Naive thymus-derived CD8-positive, alpha-beta T cell (primary cell): ENCODE measurements at places on chromosomes 12 and 14.
A peak's percentile ranks its signal among the peaks of the same experiment; 100 is the strongest.

GRCh38 chr12:26401874-26402273 lies 206.5 kb downstream of the SSPN start:
- no peak overlapping the region for H3K27ac ChIP-seq
- no peak overlapping the region for H3K4me3 ChIP-seq
- H3K36me3 ChIP-seq = peaks cover 8% of the 10 kb centered on the region
- H3K4me1 ChIP-seq = no peaks in the 10 kb centered on the region
- no peaks in the 10 kb centered on the region for H3K27me3 ChIP-seq

DNA sequence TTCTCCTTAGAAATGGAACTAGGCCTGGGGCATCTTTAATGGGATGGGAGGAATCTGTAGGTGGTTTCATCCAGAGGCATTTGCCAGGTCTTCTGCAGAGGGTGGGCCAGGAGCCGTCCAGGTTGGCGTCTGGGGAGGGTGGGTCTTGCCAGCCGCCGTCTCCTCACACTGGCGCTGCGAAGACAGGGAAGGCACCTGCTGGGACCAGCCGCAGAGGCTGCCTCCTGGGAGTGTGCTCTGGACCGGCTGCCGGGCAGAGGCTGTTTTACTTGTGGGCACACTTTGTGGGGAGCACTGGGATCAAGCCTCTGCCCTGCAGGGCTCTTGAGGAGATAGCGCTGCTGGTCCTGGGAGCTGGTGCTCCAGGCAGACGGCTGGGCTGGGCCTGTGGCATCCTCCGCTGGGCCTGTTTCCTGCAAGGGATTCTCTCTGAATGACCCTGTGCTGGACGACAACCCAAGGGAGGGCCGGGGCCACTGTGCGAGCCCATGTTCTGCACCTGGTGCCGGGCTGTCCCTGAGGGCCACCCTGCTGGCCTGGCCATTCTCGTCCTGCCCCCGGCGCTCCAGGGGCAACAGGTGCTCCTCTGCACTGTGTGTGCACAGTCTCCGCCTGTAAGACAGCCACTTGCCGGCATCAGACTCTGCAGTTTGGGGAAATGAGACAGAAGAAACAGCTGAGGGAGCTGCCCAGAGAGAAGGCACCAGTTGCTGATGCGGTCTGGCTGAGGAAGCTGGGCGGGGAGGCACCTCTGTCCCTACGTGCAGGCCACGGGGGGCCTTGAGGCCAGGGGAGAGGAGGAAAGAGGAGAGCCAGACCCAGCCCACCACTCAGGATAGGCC lies 10.0 kb upstream of the TEX22 start:
- H3K4me3 ChIP-seq = no peak overlapping the region
- H3K4me1 ChIP-seq = peaks cover 3% of the 10 kb centered on the region
- no peaks in the 10 kb centered on the region for H3K27me3 ChIP-seq
- no peaks in the 10 kb centered on the region for H3K36me3 ChIP-seq

- H3K27ac ChIP-seq = no peak overlapping the region
- H3K4me1 ChIP-seq = peaks cover 5% of the 10 kb centered on the region
- H3K36me3 ChIP-seq = peaks cover 66% of the 10 kb centered on the region
- H3K4me3 ChIP-seq = no peak overlapping the region
- no peak for DNase-seq
- peaks cover 2% of the 10 kb centered on the region for H3K27me3 ChIP-seq
Measured at GRCh38 chr14:88765130-88765529, 27.6 kb downstream of the EML5 start.

DNA sequence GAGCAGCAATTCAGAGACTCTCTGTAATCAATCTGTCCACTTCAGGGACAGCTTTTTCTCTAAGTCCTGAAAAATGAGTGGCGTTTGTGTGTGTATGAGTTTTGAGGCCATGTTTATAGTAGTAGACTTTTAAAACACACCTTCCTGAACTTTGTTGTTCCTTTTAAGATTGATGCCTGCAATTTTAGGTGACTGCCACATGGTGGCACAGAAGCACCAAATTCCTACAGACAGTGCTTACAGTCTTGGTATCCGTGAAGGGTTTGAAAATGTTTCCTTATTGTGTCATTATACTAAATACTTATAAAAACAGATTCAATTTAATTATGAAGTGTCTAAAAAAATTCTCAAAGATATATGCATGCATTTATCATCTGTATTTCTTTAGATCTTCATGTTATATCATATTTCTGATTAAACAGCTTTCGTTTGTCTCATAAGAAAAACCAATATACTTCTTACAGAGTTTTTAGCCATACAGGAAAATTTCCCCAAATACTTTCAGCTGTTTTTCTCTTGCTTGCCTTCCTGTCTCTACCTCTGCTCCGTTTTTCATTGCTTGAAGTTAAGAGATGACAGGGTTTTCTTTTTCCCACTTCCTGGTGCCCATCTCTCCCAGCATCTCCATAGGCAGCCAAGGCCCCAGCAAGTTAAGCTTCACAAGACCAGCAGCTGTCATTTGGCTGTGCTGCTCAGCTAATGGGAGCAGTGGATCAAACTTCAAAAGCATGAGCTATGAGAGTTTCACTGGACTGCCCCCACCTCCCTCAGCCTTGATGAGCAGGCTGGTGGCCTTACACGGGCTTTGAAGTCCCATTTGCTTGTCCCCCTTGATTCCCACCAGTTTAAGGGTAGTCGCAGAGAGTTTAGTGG lies 259.6 kb downstream of the AKAP6 start:
- peaks cover 2% of the 10 kb centered on the region for H3K36me3 ChIP-seq
- no peaks in the 10 kb centered on the region for H3K4me1 ChIP-seq
- no peak for DNase-seq
- H3K4me3 ChIP-seq = no peak overlapping the region
- H3K27ac ChIP-seq = no peak overlapping the region
- H3K27me3 ChIP-seq = peaks cover 5% of the 10 kb centered on the region

GRCh38 chr14:33375786-33376185 lies 437.1 kb downstream of the NPAS3 start:
- H3K27me3 ChIP-seq = no peaks in the 10 kb centered on the region
- DNase-seq = no peak
- H3K4me1 ChIP-seq = no peaks in the 10 kb centered on the region
- H3K27ac ChIP-seq = no peak overlapping the region
- no peak overlapping the region for H3K4me3 ChIP-seq

DNA sequence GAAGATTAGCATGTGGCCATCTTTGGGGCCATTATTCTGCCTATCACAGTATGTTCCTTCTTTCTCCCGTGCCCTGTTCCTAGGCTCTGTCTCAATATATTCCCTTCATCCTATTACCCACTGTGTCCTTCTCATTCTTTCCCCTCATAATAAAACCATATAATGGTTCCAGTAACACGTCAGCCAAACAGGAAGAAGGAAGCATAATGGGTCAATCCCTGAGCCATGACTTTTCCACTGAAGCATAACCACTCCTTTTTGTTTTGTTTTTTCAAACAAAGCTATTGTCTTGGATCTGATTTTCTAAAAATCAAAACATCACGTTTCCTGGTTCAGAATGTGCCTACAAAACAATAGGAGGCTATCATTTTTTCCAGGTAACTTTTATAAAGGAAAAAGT lies 21.3 kb upstream of the RHOJ start:
- H3K4me3 ChIP-seq = no peak overlapping the region
- H3K4me1 ChIP-seq = no peaks in the 10 kb centered on the region
- no peaks in the 10 kb centered on the region for H3K36me3 ChIP-seq
- no peak overlapping the region for H3K27ac ChIP-seq
- no peak for DNase-seq

GRCh38 chr12:50024805-50025186 lies 498 bp downstream of the RACGAP1 start:
- H3K4me1 ChIP-seq = peaks cover 21% of the 10 kb centered on the region
- H3K4me3 ChIP-seq = peak overlapping the region; percentile 98

GRCh38 chr14:59028476-59029202 lies 159.8 kb upstream of the DAAM1 start:
- H3K4me1 ChIP-seq = peaks cover 5% of the 10 kb centered on the region
- DNase-seq = no peak
- H3K27me3 ChIP-seq = peaks cover 8% of the 10 kb centered on the region
- H3K4me3 ChIP-seq = no peak overlapping the region
- H3K36me3 ChIP-seq = no peaks in the 10 kb centered on the region

DNA sequence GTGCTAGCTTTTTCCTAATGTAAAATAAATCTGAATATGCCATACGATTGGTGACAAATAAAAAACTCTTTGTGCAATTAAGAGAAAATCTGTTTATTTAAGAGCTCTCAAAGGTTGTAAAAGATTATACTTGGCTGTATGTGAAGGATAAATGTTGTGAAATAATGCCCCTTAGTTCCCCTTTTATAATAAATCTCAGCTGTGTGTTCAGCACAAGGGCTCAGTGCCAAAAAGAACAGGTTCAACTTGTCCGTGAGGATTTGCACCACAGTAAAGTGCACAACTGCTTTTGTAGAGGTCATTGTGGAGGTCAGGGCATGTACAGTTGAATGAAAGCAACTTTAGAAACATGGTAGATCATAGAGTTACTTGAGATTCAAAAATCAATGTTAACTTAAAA lies 118.6 kb downstream of the TRMT5 start:
- H3K36me3 ChIP-seq = peaks cover 12% of the 10 kb centered on the region
- H3K4me1 ChIP-seq = no peaks in the 10 kb centered on the region
- no peak overlapping the region for H3K27ac ChIP-seq
- H3K4me3 ChIP-seq = no peak overlapping the region
- DNase-seq = no peak

- H3K4me3 ChIP-seq = no peak overlapping the region
- H3K27ac ChIP-seq = no peak overlapping the region
- H3K4me1 ChIP-seq = no peaks in the 10 kb centered on the region
- peaks cover 4% of the 10 kb centered on the region for H3K27me3 ChIP-seq
- DNase-seq = no peak
- H3K36me3 ChIP-seq = no peaks in the 10 kb centered on the region
Measured at GRCh38 chr12:15662983-15663659, 126.1 kb downstream of the EPS8 start.

DNA sequence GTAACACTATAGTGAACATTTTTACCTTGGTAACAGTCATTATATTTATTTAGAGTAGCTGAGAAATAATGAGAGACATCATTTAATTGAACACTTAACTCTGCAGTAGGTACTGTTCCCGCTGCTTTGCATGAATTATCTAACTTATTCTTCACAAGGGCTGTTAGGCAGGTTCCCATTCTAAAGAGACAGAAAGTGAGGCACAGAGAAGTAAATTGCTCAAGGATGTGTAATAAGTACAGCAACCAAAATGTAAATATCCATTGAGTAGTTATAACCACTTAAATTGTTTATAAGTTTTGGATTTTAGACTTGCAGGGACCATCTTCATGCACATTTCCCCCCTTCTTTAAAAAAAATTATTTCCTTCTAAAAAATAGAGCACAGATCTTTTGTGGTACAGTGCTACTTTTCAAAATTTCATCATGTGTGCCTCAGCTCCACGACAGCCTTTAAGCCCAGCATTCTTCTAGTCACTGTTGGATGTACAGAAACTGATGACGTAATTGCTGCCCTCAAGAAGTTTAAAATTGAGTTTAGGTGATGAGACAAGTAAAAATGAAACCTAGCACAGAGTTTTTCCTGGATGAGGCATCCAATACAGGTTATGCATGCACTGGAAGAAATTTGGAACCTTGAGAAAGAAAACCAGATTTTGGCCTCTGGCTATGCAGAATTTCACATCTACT lies 6.0 kb upstream of the MANSC4 start:
- H3K27me3 ChIP-seq = no peaks in the 10 kb centered on the region
- peaks cover 22% of the 10 kb centered on the region for H3K4me1 ChIP-seq
- no peak overlapping the region for H3K4me3 ChIP-seq
- H3K36me3 ChIP-seq = no peaks in the 10 kb centered on the region
- DNase-seq = no peak
- no peak overlapping the region for H3K27ac ChIP-seq

DNA sequence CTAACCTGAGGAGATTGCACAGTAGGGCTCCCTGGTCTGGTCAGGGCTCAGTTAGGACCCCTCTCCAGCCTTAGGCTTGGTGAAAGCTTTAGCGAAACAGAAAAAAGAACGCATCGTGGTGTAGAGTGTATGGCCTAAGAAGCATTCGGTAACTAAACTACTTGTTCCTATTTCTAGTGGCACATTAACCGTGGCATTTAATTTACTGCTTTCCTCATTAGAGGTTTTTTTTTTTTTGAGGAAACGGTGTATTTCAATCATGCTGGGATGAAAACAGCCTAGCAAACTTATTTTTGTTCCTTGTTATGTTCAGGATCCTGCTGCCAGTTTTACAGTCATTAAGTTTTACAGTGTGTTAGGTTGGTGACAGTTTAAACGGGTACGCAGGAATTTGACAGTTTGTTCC lies 518 bp upstream of the OSBPL8 start:
- H3K27ac ChIP-seq = peak overlapping the region; percentile 95
- DNase-seq = no peak
- no peaks in the 10 kb centered on the region for H3K36me3 ChIP-seq
- peaks cover 27% of the 10 kb centered on the region for H3K4me1 ChIP-seq

GRCh38 chr12:120012067-120012621 lies 23.1 kb downstream of the BICDL1 start:
- H3K4me3 ChIP-seq = peak overlapping the region; percentile 50
- no peaks in the 10 kb centered on the region for H3K36me3 ChIP-seq
- H3K27ac ChIP-seq = peak overlapping the region; percentile 93
- no peaks in the 10 kb centered on the region for H3K27me3 ChIP-seq
- peak; percentile 89 for DNase-seq

GRCh38 chr12:79151956-79152355 lies 287.4 kb downstream of the SYT1 start:
- H3K27me3 ChIP-seq = no peaks in the 10 kb centered on the region
- no peak overlapping the region for H3K27ac ChIP-seq
- DNase-seq = no peak
- no peaks in the 10 kb centered on the region for H3K36me3 ChIP-seq

GRCh38 chr14:65080960-65081747 lies 21.2 kb downstream of the MAX start:
- no peak for DNase-seq
- peaks cover 94% of the 10 kb centered on the region for H3K36me3 ChIP-seq
- H3K4me1 ChIP-seq = peaks cover 77% of the 10 kb centered on the region

DNA sequence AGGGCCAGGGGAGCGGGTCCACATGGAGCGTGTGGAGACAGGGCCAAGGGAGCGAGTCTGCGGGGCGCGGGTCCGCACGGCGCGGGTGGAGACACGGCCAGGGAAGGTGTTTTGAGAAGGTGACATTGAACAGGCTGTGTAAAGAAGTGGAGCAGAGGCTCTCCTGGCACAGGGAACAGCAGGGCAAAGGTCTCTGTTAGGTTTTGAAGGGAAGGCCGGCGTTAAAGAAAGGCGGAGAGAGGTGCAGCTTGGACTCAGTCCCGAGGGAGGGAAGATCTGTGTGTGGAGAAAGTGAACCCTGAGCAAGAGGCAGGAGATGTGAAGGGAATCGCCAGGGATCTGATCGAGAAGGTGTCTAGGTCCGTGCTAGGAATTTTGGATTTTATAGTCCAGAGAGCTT lies 1.8 kb downstream of the PXMP2 start:
- no peaks in the 10 kb centered on the region for H3K27me3 ChIP-seq
- peak overlapping the region; percentile 57 for H3K4me3 ChIP-seq
- H3K4me1 ChIP-seq = peaks cover 20% of the 10 kb centered on the region
- no peak for DNase-seq

DNA sequence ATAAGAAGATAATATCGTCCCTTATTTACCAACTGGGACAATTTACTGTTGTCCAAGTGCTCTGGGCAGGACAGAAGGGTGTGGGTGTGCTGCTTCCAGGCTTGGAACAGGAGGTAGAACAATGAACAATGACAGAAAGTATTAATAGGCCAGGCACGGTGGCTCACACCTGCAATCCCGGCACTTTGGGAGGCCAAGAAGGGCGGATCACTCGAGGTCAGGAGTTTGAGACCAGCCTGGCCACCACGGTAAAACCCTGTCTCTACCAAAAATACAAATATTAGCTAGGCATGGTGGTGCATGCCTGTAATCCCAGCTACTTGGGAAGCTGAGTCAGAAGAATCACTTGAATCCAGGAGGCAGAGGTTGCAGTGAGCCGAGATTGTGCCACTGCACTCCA lies 2.5 kb downstream of the IFI27 start:
- H3K27me3 ChIP-seq = peaks cover 31% of the 10 kb centered on the region
- no peaks in the 10 kb centered on the region for H3K4me1 ChIP-seq
- no peak for DNase-seq
- H3K36me3 ChIP-seq = no peaks in the 10 kb centered on the region
- no peak overlapping the region for H3K27ac ChIP-seq
